ENCODE measurements at places on chromosomes 7 and 10. TPM values are rescaled to one million over a fixed set of nuclear protein-coding genes. Genes with fewer than 3 reads are reported as not detected.

Gene C10orf62
- 0.26 TPM for total RNA-seq

Gene UCMA
- not detected for total RNA-seq

DNA sequence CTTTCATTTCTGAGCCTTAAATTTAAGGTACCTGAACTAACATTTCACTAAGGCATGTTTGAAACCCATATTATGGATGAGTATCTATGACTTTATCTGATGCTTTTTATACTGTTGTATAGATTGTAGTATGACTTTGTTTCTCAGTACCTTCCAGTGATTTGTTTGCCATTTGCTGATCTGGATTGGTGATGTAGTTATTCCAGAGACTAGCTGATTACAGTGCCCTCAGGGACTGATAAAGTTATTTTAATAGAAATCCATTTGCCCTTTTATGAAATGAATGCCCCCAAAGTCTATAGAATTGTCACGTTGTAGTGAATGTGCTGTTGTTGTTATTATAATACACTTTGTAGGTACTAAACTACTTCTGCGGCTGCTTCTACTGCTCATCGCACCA is 385.4 kb upstream of the LRGUK start:
- H3K4me1 ChIP-seq, result no peaks in the 10 kb centered on the region
- no peaks in the 10 kb centered on the region for H3K27me3 ChIP-seq
- H3K36me3 ChIP-seq, result no peaks in the 10 kb centered on the region
- no peak overlapping the region for H3K4me3 ChIP-seq
- no peak overlapping the region for H3K27ac ChIP-seq
- no peak for DNase-seq

GRCh38 chr10:19499291-19499770 is 316.9 kb upstream of the PLXDC2 start:
- H3K4me1 ChIP-seq, result peaks cover 24% of the 10 kb centered on the region
- DNase-seq, result peak; percentile 5
- H3K4me3 ChIP-seq, result no peak overlapping the region

- H3K4me3 ChIP-seq, result no peak overlapping the region
- no peak for DNase-seq
- no peak overlapping the region for H3K27ac ChIP-seq
- H3K27me3 ChIP-seq, result no peaks in the 10 kb centered on the region
- H3K36me3 ChIP-seq, result no peaks in the 10 kb centered on the region
Observed at GRCh38 chr10:59589796-59590195, 119.9 kb downstream of the SLC16A9 start.

DNA sequence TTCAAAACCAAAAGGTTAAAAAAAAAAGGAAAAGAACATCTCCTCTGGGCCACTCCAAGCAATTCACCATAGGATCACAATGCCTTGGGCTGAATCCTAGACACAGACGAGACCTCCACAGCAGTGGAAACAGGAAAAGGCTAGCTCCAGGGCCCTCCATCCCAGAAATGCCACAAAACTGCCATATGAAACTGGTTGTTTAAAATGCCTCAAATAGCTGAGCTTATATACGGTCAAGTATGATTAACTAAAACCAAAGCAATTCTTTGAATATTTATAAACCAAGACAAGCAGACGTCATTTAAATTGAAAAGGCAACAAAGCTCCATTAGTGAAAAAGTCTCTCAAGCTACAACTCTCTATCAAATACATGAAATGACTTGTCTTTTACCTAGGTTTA is 63.1 kb downstream of the DOCK4 start:
- peaks cover 6% of the 10 kb centered on the region for H3K36me3 ChIP-seq
- DNase-seq, result no peak
- no peak overlapping the region for H3K27ac ChIP-seq
- no peak overlapping the region for H3K4me3 ChIP-seq
- H3K27me3 ChIP-seq, result no peaks in the 10 kb centered on the region

DNA sequence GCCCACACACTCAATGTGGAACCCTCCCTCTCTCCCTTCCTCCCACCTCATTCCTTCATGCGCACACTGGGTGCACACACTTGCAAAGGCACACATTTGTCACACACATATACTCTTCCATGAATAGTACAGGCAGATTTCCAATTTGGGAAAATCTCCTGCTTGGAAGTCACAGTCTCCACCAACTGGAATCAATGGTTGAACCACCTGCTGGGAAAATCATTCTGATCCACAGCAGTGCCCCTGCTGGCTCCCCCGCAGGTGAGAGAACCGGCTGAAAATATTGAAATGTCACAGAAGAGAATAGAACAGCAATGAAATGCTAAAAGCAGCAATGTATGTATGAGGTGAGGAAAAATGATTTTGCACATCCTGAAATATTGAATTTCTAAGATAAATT is 232.7 kb downstream of the ADAM12 start:
- no peaks in the 10 kb centered on the region for H3K4me1 ChIP-seq
- H3K4me3 ChIP-seq, result no peak overlapping the region
- no peak for DNase-seq
- H3K36me3 ChIP-seq, result no peaks in the 10 kb centered on the region
- no peak overlapping the region for H3K27ac ChIP-seq
- peaks cover 18% of the 10 kb centered on the region for H3K27me3 ChIP-seq

DNA sequence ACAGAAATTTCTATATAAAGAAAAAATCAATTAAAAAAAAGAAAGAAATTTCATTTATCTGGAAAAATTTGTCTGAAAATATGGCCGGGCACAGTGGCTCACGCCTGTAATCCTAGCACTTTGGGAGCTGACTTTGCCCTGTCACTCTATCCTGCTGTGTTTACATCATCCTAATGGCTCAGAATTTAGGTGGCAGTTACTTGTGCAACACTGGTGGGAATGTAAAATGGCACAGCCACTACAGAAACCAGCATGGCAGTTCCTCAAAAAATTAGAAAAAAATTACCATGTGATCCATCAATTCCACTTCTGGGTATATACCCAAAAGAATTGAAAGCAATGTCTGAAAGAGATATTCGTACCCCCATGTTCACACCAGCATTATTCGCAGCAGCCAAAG is 405.2 kb upstream of the AUTS2 start:
- no peak overlapping the region for H3K4me3 ChIP-seq
- H3K36me3 ChIP-seq, result no peaks in the 10 kb centered on the region
- H3K27me3 ChIP-seq, result no peaks in the 10 kb centered on the region
- no peak for DNase-seq

GRCh38 chr7:159005618-159006017 is 139.0 kb downstream of the VIPR2 start:
- H3K4me1 ChIP-seq, result no peaks in the 10 kb centered on the region
- H3K4me3 ChIP-seq, result no peak overlapping the region
- H3K27me3 ChIP-seq, result no peaks in the 10 kb centered on the region
- H3K36me3 ChIP-seq, result no peaks in the 10 kb centered on the region

DNA sequence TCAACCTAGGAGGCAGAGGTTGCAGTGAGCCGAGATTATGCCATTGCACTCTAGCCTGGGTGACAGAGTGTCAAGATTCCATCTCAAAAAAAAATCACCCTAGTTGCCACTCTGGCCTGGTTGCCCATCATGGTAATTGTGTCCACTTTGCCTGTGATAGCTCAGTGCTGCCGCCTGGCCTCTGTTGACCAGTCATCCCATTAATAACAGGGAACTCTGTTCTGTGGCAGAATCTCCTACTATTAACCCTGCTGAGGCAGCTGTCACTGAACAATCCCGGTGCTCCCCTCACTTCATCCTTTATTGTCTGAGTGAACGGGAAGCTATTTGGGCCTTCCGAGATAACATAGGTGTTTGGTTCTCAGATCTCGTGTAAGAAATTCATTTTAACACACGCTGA is 14.6 kb downstream of the ZNF3 start:
- H3K36me3 ChIP-seq, result peaks cover 67% of the 10 kb centered on the region
- no peak overlapping the region for H3K27ac ChIP-seq
- no peaks in the 10 kb centered on the region for H3K27me3 ChIP-seq
- DNase-seq, result no peak
- H3K4me1 ChIP-seq, result no peaks in the 10 kb centered on the region

DNA sequence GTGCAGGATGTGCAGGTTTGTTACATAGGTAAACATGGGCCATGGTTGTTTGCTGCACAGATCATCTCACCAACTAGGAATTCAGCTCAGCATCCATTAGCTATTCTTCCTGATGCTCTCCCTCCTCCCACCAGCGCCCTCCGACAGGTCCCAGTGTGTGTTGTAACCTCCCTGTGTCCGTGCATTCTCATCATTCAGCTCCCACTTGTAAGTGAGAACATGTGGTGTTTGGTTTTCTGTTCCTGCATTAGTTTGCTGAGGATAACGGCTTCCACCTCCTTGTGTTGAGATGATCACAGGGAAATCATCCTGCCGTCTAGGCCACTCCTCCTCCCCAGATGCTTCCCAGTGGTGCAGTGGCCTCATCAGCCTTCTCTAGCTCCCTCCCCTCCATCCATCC is 261.6 kb upstream of the GALNT17 start:
- H3K36me3 ChIP-seq, result no peaks in the 10 kb centered on the region
- H3K4me1 ChIP-seq, result no peaks in the 10 kb centered on the region
- H3K4me3 ChIP-seq, result no peak overlapping the region
- no peak overlapping the region for H3K27ac ChIP-seq

GRCh38 chr10:120458432-120458831 is 1.4 kb downstream of the PLPP4 start:
- DNase-seq, result no peak
- peaks cover 7% of the 10 kb centered on the region for H3K36me3 ChIP-seq
- peak overlapping the region; percentile 56 for H3K4me3 ChIP-seq
- H3K4me1 ChIP-seq, result peaks cover 6% of the 10 kb centered on the region

DNA sequence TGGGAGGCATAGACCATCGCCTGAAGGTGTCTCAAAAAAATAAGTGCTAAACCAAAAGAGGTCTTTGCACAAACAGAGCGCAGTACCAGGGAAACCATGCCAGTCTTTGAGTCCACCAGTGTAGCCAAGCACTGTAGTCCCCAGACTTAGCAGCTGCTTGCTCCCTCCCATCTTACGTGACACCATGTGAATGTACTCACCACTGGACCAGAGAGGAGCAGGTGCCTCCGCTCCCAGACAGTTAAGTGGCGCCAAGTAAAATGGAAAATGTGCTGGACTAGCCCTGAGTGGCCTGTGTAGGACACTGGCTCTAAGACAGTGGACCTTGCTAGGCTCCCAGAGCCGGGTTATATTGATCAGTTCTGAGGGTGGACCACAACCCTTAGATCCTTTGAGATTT is 47.7 kb upstream of the PLEKHA1 start:
- peaks cover 14% of the 10 kb centered on the region for H3K4me1 ChIP-seq
- H3K4me3 ChIP-seq, result no peak overlapping the region
- H3K27ac ChIP-seq, result no peak overlapping the region
- H3K36me3 ChIP-seq, result no peaks in the 10 kb centered on the region
- no peak for DNase-seq
- H3K27me3 ChIP-seq, result no peaks in the 10 kb centered on the region
